ENCODE measurements at places on chromosomes 2 and 18. TPM values are rescaled to one million over a fixed set of nuclear protein-coding genes. Genes with fewer than 3 reads are reported as not detected.
A peak's percentile ranks its signal among the peaks of the same experiment; 100 is the strongest.

- H3K27me3 ChIP-seq = no peaks in the 10 kb centered on the region
- no peak for DNase-seq
- H3K36me3 ChIP-seq = peaks cover 3% of the 10 kb centered on the region
- H3K27ac ChIP-seq = no peak overlapping the region
- H3K4me1 ChIP-seq = peaks cover 87% of the 10 kb centered on the region
- H3K4me3 ChIP-seq = no peak overlapping the region
These were observed 23.7 kb downstream of the B3GNT2 start for GRCh38 chr2:62219407-62220159.

COQ10B gene
- 23.4 TPM for total RNA-seq

DNA sequence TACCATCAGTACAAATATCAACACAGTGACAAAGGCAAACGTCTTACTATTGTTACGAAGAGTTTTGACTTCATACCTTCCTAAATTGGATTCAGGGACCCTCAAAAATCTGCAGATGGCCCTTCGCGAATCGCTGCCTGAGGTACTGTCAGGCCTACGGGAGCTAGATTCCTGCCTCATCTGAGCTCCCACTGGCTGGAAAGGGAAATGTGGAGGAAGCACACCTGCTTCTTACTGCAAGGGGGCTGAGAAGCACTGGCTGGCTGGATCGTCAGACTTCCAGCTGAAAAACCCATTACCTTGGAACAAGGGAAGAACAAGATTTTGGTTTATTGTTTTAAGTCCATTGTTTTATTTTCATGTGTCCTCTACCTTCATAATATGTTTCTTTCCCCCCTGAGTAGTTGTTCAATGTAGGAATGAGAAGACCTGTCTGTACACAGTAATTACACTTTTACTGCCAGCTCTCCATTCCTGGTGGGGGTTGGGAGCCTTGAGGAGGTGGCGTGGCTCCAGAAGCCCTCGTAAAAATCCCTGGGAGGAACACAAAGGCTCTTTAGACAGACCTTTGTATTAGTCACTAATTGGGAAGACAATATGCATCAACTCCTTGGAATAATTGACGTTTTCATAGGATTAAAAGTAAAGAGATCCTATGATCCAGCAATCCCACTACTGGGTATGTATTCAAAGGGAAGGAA lies 124.1 kb upstream of the NOSTRIN start:
- H3K4me3 ChIP-seq = no peak overlapping the region
- no peaks in the 10 kb centered on the region for H3K4me1 ChIP-seq
- H3K27me3 ChIP-seq = no peaks in the 10 kb centered on the region
- no peaks in the 10 kb centered on the region for H3K36me3 ChIP-seq
- DNase-seq = no peak

DNA sequence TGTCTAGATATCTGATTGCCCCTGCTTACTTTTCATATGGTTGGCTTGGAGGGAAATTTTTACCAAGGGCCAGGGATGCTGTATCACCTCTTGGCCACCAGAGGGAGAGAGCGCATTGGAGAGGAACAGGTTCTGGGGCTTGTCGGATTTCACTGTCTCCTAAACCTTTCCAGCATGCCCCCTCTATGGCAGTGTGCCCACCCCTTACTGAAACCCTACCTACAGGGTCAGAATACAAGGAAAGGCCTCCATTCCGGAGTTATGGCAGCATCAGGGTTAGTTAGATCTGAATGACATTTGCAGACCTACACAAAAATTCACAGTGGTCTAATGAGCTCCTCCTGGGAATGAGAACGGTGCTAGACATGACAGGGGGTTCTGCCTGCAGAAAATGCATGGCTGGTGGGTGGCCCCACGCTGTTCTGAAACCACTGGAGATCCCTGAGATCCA lies 5.8 kb downstream of the SLC14A2 start:
- no peak overlapping the region for H3K27ac ChIP-seq
- no peaks in the 10 kb centered on the region for H3K4me1 ChIP-seq
- DNase-seq = peak; percentile 52
- H3K27me3 ChIP-seq = no peaks in the 10 kb centered on the region
- no peaks in the 10 kb centered on the region for H3K36me3 ChIP-seq

ADCYAP1 gene
- total RNA-seq = not detected

DNA sequence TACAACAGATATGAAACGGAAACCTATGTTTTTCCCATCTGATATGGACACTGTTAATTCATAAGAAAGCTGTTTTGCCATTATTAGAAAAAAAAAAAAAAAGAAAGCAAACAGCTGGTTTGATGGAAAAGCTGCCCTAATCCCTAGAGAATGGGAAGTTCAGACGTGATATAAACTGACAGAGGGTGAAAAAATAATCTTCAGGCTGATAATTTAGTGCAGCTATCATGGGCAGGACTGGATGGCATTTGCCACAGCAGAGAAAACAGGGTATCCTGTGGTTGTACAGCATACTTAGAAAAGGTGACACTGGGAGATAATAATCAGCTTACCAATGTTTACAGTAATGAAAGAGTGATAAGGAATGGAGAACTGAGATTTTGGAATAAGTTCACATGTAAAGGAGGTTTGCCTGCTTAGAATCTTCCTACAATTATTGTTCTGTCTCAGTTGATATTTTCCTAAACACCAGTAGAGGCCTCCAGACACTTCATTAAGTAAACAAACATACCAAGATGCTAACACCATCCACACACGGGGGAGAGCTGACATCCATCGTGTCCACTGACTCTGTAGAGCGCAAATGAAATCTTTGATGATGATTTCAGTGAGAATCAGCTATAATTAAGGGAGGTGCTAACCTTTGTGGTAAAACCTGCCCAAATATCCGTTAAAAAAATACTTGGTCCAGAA lies 211.6 kb upstream of the MMADHC start:
- H3K27me3 ChIP-seq = no peaks in the 10 kb centered on the region
- H3K4me1 ChIP-seq = no peaks in the 10 kb centered on the region
- no peak overlapping the region for H3K27ac ChIP-seq
